ENCODE measurements at places on chromosomes 7 and 10.

GRCh38 chr10:118076705-118077104 is 30.0 kb upstream of the RAB11FIP2 start:
- H3K4me3 ChIP-seq: no peak overlapping the region
- no peaks in the 10 kb centered on the region for H3K4me1 ChIP-seq
- DNase-seq: no peak
- no peak overlapping the region for H3K27ac ChIP-seq
- H3K27me3 ChIP-seq: peaks cover 17% of the 10 kb centered on the region
- no peaks in the 10 kb centered on the region for H3K36me3 ChIP-seq

DNA sequence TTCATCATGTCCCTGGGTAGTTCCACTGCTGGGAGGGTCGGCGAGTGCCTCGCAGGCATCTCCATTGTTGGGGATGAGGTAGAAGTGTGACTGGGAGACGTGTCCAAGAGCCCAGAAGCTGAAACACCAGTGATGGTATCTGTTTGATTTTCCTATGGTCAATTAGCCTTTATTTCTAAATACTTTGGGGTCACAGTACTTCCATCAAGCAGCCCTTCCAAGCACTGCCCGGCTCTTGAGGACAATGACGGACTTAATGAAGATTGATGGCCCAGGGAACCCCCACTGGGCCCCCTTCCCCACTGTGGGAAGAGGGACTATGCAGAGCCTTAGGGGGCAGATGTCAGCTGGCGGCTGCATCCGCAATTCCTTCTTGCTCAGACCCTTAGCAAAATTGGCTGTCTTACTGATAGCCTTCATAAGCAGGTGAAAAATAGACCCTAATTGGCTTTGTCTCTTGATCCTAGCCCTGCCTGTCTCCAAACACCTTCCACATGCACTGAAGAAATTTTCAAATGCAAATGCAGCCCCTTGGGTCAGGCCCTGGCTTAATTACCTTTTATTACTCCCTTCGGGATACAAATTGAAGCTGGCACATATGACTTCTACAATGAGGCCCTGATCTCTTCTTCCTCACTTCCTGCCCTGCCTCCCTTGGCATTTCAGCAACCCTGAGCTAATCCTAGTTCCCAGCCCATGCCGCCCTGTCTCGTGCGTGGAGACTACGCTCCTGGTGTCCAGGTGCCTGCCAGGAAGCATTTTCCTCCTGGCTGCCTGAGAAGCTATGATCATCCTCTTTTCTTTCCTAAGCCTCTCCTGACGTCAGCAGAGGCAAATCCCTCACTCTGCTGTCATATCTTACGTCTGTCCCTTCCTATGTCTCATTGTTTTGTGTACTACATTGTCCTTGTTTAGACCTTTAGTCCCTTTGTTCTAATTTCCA is 124.5 kb upstream of the GDF10 start:
- no peak overlapping the region for H3K27ac ChIP-seq
- peaks cover 2% of the 10 kb centered on the region for H3K27me3 ChIP-seq
- no peaks in the 10 kb centered on the region for H3K4me1 ChIP-seq
- no peaks in the 10 kb centered on the region for H3K36me3 ChIP-seq
- no peak overlapping the region for H3K4me3 ChIP-seq
- no peak for DNase-seq

- H3K4me3 ChIP-seq: no peak overlapping the region
- H3K36me3 ChIP-seq: no peaks in the 10 kb centered on the region
- no peaks in the 10 kb centered on the region for H3K27me3 ChIP-seq
- no peak overlapping the region for H3K27ac ChIP-seq
Observed at GRCh38 chr7:29042824-29043231, 84.7 kb upstream of the TRIL start.

GRCh38 chr10:48231699-48232315 is 42.7 kb downstream of the FRMPD2 start:
- DNase-seq: no peak
- H3K4me1 ChIP-seq: peaks cover 3% of the 10 kb centered on the region
- H3K4me3 ChIP-seq: no peak overlapping the region

- H3K27me3 ChIP-seq: no peaks in the 10 kb centered on the region
- no peak overlapping the region for H3K27ac ChIP-seq
- peak; percentile 21 for DNase-seq
Observed at GRCh38 chr7:104980841-104981671, 32.9 kb upstream of the KMT2E start.

DNA sequence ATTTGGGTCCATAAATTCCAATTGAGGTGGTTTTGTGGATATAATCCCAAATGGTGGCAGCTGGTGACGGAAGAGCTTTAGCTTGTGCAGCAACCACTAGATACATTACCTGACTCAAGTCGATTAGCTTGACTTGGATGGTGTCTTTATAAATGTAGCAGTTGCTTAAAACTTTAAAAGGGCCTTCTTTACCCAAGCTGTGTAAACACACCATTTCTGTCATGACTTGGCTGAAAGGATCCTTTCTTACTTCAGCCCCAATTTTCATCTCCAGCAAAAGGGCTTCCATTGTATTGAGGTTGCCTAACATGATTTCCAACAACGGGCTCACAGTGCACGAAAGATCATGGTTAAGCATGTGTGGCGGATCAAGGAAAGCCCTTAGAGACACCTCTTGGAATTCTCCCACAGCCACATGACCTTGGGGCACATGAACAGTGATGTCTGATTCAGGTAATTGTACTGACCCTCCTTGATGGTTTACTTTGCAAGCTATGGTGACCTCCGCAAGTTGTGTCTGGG is 57.9 kb downstream of the MACC1 start:
- no peak for DNase-seq
- H3K36me3 ChIP-seq: no peaks in the 10 kb centered on the region
- H3K27me3 ChIP-seq: no peaks in the 10 kb centered on the region
- H3K4me3 ChIP-seq: no peak overlapping the region
- no peak overlapping the region for H3K27ac ChIP-seq

GRCh38 chr7:81743201-81743600 is 26.6 kb downstream of the HGF start:
- H3K4me1 ChIP-seq: no peaks in the 10 kb centered on the region
- H3K4me3 ChIP-seq: no peak overlapping the region
- no peak for DNase-seq
- no peaks in the 10 kb centered on the region for H3K36me3 ChIP-seq
- no peaks in the 10 kb centered on the region for H3K27me3 ChIP-seq

DNA sequence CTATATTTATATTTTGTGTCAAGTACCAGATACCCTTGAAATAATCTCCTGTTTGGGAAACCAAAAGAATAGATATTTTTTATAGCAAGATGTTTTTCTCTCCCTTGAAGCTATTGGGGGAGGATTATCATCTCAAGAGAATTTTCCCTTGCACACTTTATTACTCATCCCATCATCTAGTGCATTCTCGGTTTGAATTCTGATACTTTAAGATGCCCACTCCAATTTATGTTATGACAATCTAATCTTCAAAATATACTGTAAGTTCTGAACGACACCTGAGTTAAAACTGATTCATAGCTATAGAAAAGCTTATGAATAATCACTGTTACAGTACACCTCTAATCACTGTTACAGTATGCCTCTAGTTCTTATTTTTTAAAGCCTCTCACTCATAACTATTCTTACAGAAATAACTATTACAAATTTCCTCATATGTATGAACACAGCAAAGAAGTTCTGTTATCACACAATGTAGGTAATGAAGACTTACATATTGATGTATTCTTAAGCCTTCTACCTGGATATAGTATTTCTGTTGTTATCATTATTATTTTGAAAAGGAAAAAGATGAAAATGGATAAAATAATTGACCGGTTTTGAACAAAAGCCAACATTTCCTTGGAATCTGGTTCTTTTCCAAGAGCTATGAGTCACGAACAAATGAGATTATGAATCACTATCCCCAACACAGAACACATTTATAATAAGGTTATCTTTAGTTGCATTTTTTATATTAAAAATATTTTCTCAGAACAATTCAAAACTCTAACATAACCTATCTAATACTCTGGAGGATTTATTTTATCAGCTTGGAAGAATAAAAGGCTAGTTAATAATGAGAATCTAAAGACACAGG is 72.3 kb upstream of the FAM13C start:
- no peak overlapping the region for H3K4me3 ChIP-seq
- H3K27me3 ChIP-seq: no peaks in the 10 kb centered on the region
- DNase-seq: no peak
- no peaks in the 10 kb centered on the region for H3K4me1 ChIP-seq

- no peak for DNase-seq
- no peak overlapping the region for H3K27ac ChIP-seq
- no peaks in the 10 kb centered on the region for H3K27me3 ChIP-seq
- no peak overlapping the region for H3K4me3 ChIP-seq
- H3K4me1 ChIP-seq: peaks cover 3% of the 10 kb centered on the region
Observed at GRCh38 chr7:151396328-151396970, 13.4 kb downstream of the WDR86 start.

DNA sequence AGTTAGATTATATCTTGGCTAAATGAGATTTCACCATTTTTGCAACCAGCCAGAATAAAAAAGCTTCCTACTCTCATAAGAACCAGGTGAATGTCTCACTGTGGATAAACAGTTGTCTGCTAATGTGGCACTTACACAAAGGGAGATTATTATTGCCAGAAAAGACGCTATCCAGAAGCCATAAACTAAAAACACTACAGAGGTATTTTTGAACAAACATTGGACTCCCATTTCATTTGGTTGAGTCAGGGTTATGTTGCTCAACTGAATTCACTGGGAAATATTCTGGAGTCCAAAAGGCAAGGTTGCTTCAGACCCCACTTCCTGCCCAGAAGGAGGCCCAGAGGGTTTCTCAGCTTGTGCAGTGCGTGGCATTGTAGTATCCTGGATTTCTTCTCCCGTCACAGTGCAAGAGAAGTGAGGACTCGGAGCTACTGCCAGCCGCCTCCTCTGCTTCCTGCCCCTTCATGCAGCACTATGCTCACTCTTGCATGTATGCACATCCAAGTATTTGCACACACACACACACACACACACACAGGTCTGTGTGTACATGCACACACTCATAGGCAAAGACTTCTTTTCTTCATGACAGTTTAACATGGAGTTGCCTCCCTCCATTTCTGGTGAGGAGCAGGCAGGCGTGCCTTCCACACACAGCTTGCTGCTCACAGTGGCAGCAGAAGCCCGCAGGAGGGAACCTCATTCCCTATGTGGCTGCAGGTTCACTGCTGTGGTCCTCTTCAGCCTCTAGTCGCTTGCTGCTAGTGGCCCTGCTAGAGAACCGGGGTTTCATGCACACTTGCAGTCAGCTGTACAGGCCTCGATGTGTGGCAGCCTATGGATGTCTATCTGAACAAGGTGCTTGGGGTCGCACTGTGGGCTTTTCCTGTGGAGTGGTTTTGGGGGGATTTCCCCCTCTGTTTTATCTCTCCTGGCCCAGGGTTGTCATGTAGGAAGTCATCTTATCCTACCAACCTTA is 10.1 kb downstream of the DENND10 start:
- H3K27ac ChIP-seq: peak overlapping the region; percentile 70
- no peak overlapping the region for H3K4me3 ChIP-seq
- no peaks in the 10 kb centered on the region for H3K27me3 ChIP-seq
- DNase-seq: no peak
- H3K36me3 ChIP-seq: peaks cover 50% of the 10 kb centered on the region

GRCh38 chr10:7406712-7407333 is 4.0 kb downstream of the SFMBT2 start:
- peak overlapping the region; percentile 98 for H3K4me3 ChIP-seq
- H3K27me3 ChIP-seq: no peaks in the 10 kb centered on the region
- H3K36me3 ChIP-seq: peaks cover 68% of the 10 kb centered on the region
- DNase-seq: no peak
- H3K4me1 ChIP-seq: peaks cover 56% of the 10 kb centered on the region

DNA sequence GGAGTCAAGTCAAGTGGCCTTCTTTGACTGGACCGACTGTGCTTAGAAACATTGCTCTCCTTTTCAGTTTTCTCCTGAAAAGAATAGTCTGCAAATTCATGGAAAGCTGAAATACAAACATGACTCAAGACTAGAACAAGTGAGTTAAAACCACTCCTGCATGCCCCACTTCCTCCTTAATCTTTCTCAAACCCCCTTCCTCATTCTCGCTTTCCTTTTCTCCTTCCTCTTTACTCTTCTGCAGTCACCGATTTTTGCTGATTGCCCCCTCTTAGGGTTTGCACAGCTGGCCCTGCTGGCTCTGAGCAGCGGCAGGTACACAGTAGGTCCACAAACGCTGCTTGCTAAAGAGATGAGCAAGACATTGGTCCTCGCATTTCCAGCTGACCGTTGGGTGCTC is 34.8 kb upstream of the MKI67 start:
- no peaks in the 10 kb centered on the region for H3K36me3 ChIP-seq
- no peak for DNase-seq
- H3K27me3 ChIP-seq: peaks cover 15% of the 10 kb centered on the region
- H3K27ac ChIP-seq: peak overlapping the region; percentile 4

GRCh38 chr7:3300221-3300650 is 816 bp upstream of the SDK1 start:
- H3K36me3 ChIP-seq: no peaks in the 10 kb centered on the region
- H3K27me3 ChIP-seq: peaks cover 39% of the 10 kb centered on the region
- DNase-seq: no peak
- peaks cover 7% of the 10 kb centered on the region for H3K4me1 ChIP-seq
- peak overlapping the region; percentile 46 for H3K4me3 ChIP-seq

GRCh38 chr7:152411389-152411788 is 24.4 kb downstream of the KMT2C start:
- no peak for DNase-seq
- no peaks in the 10 kb centered on the region for H3K27me3 ChIP-seq
- no peak overlapping the region for H3K27ac ChIP-seq
- peaks cover 10% of the 10 kb centered on the region for H3K36me3 ChIP-seq

GRCh38 chr7:137475966-137476365 is 132.4 kb upstream of the PTN start:
- H3K4me1 ChIP-seq: no peaks in the 10 kb centered on the region
- DNase-seq: no peak
- no peak overlapping the region for H3K27ac ChIP-seq
- H3K27me3 ChIP-seq: no peaks in the 10 kb centered on the region
- no peaks in the 10 kb centered on the region for H3K36me3 ChIP-seq

GRCh38 chr7:47228386-47229014 is 353.4 kb downstream of the TNS3 start:
- H3K4me3 ChIP-seq: no peak overlapping the region
- no peak for DNase-seq
- H3K4me1 ChIP-seq: peaks cover 4% of the 10 kb centered on the region
- H3K27ac ChIP-seq: no peak overlapping the region

DNA sequence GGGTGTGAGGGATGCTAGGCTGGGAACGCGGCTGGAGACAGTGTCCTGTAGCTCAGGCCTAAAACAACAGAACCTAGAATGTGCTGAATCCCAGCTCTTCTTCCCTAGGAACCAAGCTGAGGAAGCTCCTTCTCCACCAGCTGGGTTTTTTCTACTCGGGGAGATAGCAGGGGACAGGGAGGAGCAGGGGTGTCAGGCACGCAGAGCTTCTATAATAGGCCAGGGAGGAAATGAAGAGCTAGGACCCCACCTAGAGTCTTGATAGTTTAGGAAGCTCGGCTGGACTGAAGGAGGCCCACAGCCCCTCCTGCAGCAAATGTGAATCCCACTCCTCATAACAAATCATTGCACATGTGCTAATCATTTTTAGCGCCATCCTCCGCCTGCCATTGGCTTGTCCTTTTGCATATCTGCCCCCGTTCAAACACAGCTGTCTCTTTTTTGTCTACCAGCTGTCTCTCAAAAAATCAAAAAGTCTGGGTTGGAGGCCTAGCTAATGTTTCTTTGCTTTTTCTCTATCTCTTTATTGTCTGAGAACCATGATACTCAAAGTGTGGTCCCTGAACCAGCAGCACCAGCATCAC is 24.1 kb upstream of the FAM180A start:
- H3K27me3 ChIP-seq: peaks cover 8% of the 10 kb centered on the region
- H3K4me3 ChIP-seq: no peak overlapping the region
- H3K27ac ChIP-seq: no peak overlapping the region
- no peak for DNase-seq
- H3K4me1 ChIP-seq: peaks cover 2% of the 10 kb centered on the region

Measured in activated CD8-positive, alpha-beta T cell treated with anti-CD3 and anti-CD28 coated beads, Interleukin-2, amount 10 ng/mL, durations not matched to agents 7 days and 5 days (primary cell).